Esophagus squamous epithelium (tissue), 5 donors: ENCODE measurements at places on chromosomes 6 and 20.

DNA sequence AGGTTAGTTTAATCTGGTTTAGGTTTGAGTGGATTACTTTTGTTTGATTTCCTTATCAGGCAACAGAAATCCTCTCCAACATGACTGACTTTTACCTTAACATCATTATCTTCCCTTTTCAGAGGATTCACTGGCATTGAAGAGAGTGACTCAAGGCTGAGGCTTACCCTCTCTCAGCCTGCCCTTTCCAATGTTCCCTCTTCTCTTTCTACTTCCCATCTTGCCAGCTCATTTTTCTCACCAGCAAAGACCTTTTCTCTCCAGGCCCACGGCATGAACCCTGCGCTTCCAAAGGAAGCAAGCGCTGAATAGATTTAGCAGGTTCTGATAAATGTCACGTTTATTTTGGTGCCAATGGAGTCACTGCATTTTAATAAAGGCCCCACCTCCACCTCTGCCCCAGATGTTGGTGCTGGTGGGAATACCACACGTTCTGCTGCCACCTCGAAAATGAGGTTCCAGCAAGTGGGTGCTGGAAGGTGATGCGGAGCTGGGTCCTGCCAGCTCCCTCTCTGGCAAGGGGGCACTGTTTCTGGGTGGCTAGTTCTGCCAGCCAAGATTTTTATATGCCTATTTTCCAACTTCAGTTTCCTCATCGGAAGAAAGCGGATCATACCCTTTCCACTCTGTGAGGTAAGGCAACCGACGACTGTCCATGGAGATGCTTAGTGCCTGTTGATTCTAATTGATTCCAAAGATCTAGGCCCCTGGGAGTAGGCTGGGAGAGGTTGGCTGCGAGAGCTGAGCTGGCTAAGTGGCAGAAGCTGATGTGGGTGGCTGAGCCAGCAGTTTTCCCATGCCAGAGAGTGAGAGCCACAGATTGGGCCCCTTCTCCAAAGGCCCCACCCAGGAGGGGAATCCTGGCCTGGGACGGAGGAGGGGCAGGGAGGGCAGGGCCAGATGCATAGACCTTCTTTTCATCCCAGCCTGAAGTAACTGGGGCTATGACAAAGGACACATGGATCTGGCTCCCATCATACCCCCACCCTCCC, 87.7 kb upstream of the MAFB start:
- DNase-seq, result no peak

DNA sequence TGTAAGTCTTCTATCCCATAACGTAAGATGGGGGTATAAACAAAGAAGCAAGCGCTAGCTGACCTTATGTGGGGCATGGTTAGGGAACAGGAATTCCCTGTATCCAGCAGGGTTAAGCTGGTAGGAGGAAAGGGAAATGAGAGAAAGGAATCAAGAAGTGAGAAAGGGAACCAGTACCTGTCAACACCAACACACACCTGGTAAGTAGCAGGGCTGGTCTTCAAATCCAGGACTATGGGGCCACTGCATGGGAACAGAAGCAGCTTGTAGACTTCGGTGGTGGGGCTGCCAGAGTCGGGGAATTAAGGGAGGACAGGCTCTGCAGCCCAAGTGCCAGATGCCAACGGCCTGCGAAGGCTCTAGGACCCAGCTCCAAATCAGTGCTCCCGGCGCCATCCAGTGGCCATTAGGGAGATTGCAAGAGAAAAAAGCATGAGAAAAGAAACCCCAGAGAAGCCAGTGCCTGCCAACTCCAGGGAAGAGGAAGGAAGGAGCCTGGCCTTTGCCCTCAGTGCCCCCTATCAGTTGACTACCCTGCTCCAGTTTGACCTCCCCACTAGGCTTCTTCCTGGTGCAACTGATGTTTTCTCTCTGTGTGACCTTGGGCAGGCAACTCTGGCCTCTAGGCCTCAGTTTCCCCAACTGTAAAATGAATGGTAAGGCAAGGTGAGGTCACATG, 15.8 kb upstream of the RBPJL start:
- no peak for DNase-seq

DNA sequence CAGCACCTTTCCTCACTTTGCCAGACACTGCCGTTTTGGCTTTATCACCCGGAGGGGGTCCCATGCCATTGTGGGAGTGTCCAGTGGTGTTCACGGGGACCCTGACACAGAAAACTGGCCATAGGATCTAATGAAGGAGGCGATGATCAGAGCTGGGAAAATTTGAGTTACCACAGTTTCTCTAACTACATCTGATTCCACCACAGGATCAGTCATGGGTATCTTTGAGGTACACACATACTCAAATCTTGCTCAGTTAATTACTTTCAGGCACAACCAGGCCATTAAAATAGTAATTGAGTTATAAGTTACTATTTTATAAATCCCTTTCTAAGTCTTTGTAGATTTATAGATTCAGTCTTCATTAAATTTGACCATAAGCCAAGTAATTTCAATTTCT, 215.1 kb downstream of the PRL start:
- DNase-seq, result no peak

DNA sequence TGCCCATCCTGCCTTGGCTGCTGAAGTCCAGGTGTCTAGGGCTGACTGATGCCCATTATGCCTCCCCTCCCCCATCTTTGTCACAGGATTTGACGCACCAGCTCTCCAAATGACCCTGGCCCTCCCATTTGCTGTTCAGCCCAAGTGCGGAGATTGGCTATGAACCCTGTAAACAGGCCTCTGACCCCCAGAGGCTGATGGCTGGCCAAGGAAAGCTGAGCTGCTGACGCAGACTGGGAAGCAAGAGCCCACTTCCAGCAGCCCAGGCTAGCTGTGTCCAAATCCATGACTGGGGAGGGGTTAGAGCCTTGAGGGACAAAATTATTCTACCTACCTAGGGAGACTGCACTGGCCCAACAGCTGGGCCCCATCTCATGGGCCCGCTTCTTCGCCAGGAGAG, 797 bp upstream of the GNRH2 start:
- DNase-seq, result no peak

DNA sequence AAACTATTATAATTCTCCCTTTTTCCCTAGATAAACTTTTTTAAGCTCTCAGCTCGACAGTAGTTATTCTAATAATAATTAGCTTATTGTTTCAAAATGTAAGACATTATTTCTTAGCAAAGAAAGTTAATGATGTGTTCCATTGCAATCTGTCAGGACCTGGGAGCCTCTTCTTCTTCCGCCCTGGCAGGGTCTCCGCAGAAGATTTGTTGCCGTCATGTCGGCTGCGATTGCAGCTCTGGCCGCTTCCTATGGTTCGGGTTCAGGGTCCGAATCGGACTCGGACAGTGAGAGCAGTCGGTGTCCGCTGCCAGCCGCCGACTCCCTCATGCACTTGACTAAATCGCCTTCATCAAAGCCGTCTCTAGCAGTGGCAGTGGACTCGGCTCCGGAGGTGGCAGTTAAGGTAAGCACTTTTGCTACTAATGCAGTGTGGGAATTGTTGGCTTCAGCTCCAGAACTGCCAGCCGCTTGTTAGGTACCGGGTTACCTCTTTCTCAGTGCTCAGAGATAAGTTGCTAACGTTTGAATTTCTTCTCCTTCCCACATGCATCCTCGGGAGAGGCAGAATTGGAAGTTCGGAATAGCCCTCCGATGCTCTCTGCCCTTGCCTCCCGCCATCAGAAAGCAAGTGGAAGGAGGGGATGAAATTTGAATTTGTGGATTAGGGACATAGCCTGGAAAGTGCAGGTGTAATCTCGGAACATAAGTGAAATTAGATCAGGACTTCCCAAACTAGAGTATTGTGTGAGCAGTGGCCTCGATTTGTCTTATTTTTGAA, at the start of gene CDC40:
CDC40 (plus strand) TSS at position 200 of the 781 bp plus-strand sequence; CDS start at position 218, 18 bp downstream.
- DNase-seq, result no peak

GRCh38 chr6:161679980-161680538, 406.2 kb upstream of the AGPAT4 start:
- DNase-seq, result no peak

DNA sequence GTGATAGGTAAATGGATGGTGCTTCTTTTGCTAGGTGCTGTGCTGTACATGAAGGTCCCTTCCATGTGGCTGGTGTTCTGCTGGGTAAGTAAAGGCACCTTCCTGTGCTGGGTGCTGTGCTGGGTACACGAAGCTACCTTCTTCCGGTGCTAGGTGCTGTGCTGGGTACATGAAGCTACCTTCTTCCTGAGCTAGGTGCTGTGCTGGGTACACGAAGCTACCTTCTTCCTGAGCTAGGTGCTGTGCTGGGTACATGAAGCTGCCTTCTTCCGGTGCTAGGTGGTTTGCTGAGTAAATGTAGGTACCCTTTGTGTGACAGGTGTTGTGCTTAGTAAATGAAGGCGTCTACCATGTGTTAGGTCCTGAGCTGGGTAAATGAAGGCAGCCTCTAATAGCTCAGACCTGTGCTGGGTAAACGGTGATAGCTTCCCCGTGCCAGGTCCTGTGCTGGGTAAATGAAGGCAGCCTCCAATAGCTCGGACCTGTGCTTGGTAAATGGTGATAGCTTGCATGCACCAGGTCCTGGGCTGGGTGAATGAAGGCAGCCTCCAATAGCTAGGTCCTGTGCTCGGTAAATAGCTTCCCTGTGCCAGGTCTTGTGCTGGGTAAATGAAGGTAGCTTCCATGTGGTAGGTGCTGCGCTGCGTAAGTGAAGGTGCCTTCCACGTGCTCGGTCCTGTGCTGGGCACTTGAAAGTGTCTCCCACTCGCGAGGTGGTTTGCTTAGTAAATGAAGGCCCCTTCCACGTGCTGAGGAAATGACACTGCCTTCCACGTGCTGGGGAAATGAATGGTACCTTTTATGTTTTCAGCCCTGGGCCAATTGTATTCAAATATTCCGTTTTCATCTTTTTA, 115.5 kb downstream of the ERMARD start:
- DNase-seq, result no peak

- DNase-seq, result no peak
These were observed 20.1 kb downstream of the SLCO4A1 start for GRCh38 chr20:62662422-62662821.

DNA sequence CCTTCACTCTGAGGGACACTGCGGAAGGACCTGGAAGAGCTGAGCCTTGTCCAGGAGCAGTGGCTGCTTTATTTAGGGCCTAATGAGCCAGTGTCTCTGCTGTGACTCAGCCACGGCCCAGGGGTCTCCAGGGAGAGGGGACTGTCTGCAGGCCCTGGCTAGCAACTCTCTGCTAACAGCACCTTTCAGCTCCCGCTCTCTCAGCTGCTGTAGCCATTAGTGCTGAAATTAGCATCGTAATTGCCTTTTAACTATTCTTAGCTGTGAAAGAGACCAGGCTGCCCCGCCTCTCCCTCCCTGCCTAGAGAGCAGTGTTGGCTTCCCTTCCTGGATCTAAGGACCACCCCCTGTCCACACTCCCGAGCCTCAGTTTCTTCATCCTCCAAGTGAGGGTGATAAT, 53.1 kb upstream of the SLC32A1 start:
- no peak for DNase-seq

- no peak for DNase-seq
These were observed 393.5 kb downstream of the NKAIN2 start for GRCh38 chr6:124197148-124197547.

DNA sequence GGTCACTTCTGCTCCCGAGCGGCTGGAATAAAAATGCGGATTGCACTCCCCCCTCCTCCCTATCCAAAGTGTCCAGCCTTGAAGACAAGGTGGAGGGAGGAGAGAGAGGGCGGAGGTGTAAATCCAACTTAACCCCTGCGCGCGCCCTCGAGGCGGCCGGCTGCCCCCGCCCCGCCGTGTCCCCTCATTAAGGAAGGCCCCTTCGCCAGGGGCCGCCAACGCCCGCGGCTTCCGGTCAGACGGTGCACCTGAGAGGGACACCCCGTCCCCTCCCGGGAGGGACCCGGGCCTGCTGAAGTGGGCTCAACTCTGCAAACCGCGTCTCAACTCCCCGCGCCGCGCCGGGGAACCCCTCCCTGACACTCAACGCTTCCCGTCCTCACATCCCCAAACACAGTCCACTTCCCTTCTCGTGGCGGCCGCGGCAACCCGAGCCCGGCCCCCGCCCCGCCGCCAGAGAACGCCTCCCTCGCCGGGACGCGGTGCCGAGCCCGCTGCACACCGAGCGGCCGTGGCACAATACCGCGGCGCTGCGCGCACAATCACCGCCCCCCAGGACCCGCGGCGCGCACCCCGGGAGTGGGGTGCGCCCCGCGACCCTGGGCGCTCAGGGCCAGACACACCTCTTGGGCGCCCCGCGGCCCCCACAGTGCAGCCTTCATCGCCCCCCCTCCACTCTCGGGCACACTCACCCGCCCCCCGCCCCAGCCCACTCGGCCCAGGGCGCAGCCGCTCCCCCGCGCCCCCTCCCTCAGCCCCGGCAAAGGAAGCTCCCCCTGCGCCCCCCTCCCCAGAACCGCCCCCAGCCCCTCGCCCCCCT, 102.5 kb downstream of the NOL4L start:
- DNase-seq, result no peak

- no peak for DNase-seq
These were observed 80.6 kb downstream of the CDYL start for GRCh38 chr6:4856785-4857184.

DNA sequence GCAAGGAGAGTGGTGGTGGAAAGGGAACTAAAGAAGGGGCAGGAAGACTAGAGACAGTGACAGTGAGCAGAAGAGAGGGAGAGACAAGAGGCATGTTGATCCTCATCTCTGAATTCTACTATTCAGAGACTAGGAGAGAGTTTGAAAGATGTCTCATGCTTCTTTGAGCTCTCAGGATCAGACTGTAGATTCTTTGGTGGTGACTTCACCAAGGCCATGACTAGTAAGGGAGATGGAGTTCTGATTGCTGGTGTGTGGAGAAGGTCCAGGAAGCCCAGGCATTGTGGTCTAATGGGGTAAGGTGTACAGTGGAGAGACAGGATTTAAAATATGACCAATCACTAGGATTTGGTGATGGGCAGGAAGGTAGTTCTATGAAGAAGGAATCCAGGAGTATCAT, 713 bp downstream of the WFDC9 start:
- DNase-seq, result no peak

DNA sequence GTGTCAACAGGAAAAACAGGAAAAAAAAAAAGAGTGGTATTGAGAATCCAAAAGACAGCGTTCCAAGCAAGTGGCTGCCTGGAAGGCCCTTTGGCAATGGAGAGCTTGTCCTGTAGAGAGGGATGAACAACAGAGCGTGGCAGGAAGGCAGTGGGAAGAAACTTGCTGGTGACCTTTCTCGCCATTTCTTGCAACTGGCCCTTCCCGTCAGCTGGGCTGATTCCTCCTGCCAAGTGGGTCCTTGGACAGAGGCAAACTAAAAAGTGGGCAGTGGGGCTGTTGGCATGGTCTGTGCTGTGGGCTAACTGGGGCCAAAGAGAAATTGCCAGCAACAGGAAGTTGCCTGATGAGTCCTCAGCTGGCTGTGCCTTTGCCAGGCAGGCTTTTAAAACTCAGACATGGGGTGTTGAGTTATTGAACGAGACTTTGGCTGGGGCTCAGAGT, 43.9 kb upstream of the CLDN20 start:
- DNase-seq, result no peak

GRCh38 chr20:32832664-32833063, 12.9 kb downstream of the MAPRE1 start:
- DNase-seq, result no peak

DNA sequence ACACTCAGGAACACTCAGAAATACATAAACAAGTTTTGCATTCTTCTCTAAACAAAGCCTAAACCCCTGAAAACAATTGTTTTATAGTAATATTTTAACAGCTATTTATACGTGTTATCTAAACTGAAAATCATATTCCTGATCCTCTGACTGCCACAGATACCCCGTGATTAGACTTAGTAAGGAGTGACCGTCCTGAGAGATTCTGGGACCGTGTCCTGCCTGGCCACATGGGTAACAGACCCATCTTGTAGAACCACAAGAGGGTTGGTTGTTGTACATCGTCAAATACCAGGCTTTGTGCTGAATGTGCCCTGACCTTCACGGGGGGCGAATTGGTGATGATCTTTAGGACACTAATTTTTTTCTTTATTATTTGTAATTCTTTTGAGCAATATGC, 214.4 kb downstream of the TMEM242 start:
- DNase-seq, result no peak

- DNase-seq, result no peak
These were observed 2.6 kb downstream of the TFEB start for GRCh38 chr6:41732591-41733359.
